ENCODE measurements at places on chromosomes 3 and 15. TPM values are rescaled to one million over a fixed set of nuclear protein-coding genes. Genes with fewer than 3 reads are reported as not detected.

- DNase-seq = no peak
Observed at GRCh38 chr3:71421820-71422566, 161.5 kb downstream of the FOXP1 start.

The NR2E3 gene
- total RNA-seq = not detected

- DNase-seq = no peak
Observed at GRCh38 chr3:183898028-183898431, 13.3 kb upstream of the PARL start.

The C3orf70 gene
- total RNA-seq = 2.1 TPM

Data from thyroid gland (tissue), 4 donors.